ENCODE measurements at places on chromosomes 7 and 10. TPM values are rescaled to one million over a fixed set of nuclear protein-coding genes. Genes with fewer than 3 reads are reported as not detected.

Gene CAV1
- total RNA-seq, result 0.19 TPM

Gene GALNT17
- total RNA-seq, result not detected

Gene VAX1
- not detected for total RNA-seq

- no peak overlapping the region for H3K27ac ChIP-seq
- H3K4me3 ChIP-seq, result no peak overlapping the region
- no peaks in the 10 kb centered on the region for H3K27me3 ChIP-seq
- no peaks in the 10 kb centered on the region for H3K36me3 ChIP-seq
- no peak for DNase-seq
These were observed 242.4 kb upstream of the RHOBTB1 start for GRCh38 chr10:61186408-61186807.
